ENCODE measurements at places on chromosomes 16 and 17.

GRCh38 chr17:2936771-2937321 lies 126.6 kb downstream of the OR1D5 start:
- DNase-seq, result no peak

DNA sequence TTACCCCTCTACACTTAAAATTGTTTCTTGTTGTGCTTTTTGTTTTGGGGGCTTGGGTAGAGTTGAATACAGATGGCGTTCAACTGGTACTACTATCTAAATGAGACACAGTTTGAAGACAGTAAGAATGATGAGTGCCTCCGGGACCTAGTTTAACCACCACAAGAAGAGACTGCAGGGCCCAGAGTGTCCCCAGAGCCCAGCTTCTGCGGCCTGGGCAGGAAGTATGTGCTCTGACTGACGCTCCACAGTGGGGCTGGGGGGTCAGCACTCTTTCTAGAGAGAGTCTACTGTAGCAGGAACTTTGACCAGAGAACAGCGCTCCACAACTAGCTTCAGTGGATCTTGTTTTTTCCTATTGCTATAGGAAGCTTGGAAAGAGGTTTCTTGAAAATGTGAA lies 174.0 kb downstream of the VPS53 start:
- DNase-seq, result no peak

DNA sequence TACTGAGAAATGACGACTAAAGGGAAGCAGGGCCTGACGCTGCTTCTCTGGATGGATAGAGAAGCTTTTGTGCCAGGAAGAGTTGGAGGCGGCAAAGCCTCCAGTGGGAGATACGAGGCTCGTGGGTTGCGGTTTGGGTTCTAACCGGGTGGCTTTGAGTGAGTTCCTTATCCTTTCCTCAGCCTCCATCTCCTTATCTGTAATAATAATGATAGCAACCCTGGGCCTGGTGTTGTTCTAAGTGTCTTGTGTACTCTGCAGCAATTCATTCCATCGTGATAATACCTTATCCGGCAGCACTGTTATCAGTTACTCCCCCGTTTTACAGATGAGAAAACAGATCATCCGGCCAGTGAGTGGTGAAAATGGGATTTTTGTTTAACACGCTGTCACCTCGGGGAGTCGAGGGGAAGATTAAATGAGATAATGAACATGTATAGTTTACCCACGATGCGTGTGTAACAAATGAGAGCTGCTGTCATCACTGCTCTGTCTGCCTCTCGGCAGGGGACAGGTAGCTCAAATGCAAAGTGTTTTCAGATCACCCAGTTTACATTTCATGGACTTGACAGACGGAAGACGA lies 52.0 kb upstream of the LHX1 start:
- no peak for DNase-seq

DNA sequence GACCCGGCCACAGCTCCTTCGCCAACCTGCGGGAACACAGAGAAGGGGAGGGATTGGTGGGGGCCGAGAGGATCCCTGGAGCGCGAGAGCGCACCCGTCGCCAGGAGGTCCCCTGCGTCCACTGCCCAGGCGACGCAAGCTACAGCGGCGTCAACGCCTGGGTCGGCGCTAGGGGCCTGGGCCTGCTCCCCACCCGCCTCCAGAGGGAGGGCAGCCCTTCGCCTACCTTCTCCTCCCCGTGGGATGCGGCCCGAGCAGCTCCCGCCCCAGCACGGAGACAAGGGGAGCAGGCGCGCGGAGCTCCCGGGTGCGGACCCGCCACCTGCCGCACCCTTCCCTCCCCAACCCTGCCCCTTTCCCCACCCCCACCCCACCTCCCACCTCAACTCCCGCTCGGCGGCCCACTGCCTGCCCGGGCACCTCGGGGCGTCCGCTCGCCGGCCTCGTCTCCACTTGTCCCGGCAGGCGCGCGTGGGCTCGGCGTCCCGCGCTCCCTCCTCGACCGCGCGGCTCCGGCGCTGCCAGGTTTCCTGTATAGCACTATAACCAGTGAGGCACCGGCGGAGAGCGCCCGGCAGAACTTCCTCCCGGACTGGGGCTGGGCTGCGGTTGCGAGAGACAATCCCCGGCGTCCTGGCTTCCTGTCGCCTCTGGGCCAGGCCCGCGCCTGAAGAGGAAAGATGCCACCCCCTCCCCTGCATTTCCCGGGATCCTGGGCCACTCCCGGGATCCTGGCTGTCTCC lies 119.1 kb upstream of the SMURF2 start:
- DNase-seq, result no peak

DNA sequence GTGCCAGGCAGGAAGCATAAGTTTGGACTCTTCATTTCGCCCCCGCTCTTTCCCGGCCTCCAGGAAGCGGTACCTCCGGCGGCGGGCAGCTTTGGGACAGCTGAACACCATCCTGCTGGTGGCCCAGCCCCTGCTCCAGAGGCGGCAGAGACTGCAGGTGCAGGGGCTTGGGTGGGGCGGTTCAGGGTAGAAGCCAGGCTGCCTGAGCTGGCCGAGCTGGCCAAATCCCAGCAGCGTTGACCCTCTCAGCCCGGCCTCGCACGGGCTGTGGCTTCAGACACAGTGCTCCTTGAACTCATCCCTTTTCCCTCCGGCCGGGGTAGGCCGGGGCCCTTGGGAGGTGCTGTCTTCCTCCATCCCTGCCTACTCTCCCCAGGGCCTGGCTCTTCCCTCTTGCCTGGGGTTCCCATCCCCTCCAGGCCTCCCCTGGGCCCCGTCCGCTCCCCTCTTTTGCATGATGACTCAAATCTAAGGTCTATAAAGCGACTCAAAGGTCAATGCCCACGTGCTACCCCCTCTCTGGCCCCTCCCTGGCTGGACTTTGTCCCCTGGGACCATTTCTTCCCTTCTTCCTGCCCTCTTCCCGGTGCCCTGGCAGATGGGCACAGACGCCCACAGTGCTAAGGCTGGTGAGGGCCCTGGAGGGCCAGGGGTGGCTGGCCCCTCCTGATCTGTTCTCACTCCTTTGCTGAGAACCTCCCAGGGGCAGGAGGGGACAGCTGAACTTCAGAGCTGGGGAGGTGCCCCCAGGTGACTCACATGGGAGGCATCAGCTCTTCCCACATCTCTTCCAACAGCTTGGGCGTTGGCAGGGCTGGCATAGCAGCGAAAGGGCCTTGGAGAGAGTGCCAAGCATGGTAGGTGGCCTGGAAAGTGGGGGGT lies 22.7 kb downstream of the MYO15B start:
- no peak for DNase-seq

GRCh38 chr17:61221597-61222471 lies 177.8 kb upstream of the TBX2 start:
- DNase-seq, result no peak

GRCh38 chr17:34131386-34131785 lies 123.7 kb upstream of the CCL2 start:
- DNase-seq, result no peak

GRCh38 chr16:57479205-57479975 lies 6.9 kb downstream of the DOK4 start:
- peak; percentile 41 for DNase-seq

GRCh38 chr17:74703311-74703710 lies 9.4 kb downstream of the CD300LF start:
- DNase-seq, result no peak

- DNase-seq, result no peak
Observed at GRCh38 chr17:70352834-70353233, 183.5 kb downstream of the KCNJ2 start.

GRCh38 chr17:28227316-28228108 lies 91.5 kb upstream of the TMEM97 start:
- DNase-seq, result no peak

All from putamen (tissue), 1 donor.